ENCODE measurements at places on chromosomes 1 and 21.

GRCh38 chr1:218658269-218658668 lies 313.1 kb downstream of the TGFB2 start:
- DNase-seq = no peak

GRCh38 chr1:46757956-46758528 lies 39.1 kb upstream of the EFCAB14 start:
- DNase-seq = no peak

DNA sequence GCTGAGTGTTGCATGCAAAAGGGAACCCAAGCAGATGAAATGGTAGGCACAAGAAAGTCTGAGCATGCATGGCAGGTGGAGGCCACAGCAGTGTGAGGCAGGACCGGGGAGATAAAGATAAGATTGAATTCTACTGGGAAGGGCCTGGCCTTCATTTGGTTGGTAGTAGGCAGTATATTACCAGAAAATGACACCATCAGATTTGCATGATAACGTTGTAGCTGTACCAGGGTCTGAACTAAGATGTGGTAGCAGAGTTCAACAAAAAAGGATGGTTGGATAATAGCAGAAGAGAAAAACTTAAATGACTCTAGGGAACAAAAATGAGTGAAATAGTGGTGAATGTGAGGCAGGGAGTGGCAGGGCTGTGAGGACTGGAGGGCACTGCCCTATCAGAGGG lies 75.6 kb upstream of the DNAJC6 start:
- no peak for DNase-seq

DNA sequence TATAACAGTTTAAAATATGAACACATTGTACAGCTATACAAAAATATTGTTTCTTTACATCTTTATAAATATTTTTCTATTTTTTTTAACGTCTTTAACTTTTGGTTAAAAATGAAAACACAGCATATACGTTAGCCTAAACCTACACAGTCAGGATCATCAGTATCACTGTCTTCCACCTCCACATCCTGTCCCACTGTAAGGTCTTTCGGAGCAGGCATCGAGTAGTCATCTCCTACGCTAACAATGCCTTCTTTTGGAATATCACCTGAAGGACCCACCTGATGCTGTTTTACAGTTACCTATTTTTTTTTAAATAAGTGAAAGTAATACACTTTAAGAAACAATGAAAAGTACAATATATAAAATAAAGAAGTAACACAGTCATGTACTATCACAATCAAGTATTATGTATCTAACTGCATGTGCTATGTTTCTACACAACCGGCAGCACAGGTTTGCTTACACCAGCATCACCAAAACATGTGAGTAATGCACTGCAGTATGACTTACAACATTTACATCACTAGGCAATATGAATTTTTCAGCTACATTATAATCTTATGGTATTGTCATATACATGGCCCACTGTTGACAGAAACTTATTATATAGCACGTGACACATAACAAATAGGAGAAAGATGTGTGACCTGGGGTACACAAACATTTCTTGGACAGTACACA lies 254.4 kb downstream of the AKT3 start:
- DNase-seq = no peak

DNA sequence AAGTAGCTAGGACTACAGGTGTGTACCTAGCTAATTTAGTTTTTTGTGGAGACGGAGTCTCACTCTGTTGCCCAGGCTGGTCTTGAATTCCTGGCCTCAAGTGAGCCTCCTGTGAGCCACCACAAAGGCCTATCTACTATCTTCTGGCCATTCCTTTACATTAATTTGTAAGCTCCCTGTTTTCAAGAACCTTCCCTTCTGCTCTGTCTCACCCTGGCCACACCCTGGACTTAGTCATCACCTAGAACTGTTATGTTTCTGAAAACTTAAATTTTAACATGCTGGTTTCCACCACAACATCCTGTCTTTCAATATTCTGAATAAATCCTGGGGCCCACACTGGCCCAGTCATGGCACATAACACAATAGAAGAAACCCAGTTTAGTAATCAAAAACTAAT lies 4.9 kb upstream of the B4GALT3 start:
- no peak for DNase-seq

- no peak for DNase-seq
Observed at GRCh38 chr1:230003409-230003808, 63.6 kb upstream of the GALNT2 start.

- no peak for DNase-seq
Observed at GRCh38 chr1:32693455-32694174, 9.0 kb downstream of the SYNC start.

GRCh38 chr1:94218332-94218731 lies 19.1 kb downstream of the ARHGAP29 start:
- no peak for DNase-seq

DNA sequence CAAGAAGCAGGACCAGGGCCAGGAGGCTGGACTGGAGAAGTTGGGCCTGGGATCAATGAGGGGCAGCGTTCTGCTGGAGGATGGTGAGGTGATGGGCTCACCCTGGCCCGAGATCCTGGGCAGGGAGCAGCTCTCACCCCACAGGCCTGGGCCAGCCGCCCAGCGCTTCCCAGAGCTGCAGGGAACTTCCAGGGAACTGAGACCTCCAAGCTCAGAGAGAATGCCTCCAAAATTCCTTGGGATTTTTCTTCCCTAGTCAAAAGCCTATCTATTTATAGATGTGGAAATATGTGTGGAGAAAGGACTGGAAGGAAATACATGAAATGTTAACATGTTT lies 121.2 kb downstream of the SPSB1 start:
- no peak for DNase-seq

DNA sequence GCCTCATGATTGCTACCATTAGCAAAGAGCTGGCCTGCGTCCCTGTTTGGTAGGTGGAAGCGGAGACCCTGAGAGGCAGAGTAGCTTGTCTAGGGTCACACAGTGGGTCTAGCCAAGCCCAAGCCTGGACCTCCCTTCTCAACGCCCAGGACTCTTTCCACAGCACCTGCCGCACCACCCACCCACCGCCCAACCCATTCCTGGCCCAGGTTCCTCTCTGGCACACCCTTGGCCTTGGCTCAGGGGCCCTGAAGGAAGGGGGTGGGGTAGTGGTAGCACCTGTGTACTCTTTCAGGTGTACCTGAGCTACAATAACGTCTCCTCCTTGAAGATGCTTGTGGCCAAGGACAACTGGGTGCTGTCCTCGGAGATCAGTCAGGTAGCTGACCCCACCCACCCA lies 19.3 kb downstream of the FAM151A start:
- DNase-seq = no peak

- no peak for DNase-seq
Observed at GRCh38 chr1:47931395-47931794, 65.8 kb downstream of the TRABD2B start.

- DNase-seq = no peak
Observed at GRCh38 chr21:34700605-34701004, 31.8 kb downstream of the CLIC6 start.
